Muscle of leg (tissue), 16 donors: ENCODE measurements at places on chromosomes 7 and 10.

- no peak for DNase-seq
Measured at GRCh38 chr10:551373-552252, 137.9 kb downstream of the DIP2C start.

DNA sequence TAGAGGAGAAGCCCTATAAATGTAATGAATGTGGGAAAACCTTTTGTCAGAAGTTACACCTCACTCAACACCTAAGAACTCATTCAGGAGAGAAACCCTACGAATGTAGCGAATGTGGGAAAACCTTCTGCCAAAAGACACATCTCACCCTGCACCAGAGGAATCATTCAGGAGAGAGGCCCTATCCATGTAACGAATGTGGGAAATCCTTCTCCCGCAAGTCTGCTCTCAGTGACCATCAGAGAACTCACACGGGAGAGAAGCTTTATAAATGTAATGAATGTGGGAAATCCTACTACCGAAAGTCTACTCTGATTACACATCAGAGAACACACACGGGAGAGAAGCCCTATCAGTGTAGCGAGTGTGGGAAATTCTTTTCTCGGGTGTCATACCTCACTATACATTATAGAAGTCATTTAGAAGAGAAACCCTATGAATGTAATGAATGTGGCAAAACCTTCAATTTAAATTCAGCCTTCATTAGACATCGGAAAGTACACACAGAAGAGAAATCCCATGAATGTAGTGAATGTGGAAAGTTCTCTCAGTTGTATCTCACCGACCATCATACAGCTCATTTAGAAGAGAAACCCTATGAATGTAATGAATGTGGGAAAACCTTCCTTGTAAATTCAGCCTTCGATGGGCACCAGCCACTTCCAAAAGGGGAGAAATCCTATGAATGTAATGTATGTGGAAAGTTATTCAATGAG lies 18.9 kb downstream of the RBAK start:
- no peak for DNase-seq

GRCh38 chr7:45626441-45627430 lies 52.6 kb downstream of the ADCY1 start:
- no peak for DNase-seq

DNA sequence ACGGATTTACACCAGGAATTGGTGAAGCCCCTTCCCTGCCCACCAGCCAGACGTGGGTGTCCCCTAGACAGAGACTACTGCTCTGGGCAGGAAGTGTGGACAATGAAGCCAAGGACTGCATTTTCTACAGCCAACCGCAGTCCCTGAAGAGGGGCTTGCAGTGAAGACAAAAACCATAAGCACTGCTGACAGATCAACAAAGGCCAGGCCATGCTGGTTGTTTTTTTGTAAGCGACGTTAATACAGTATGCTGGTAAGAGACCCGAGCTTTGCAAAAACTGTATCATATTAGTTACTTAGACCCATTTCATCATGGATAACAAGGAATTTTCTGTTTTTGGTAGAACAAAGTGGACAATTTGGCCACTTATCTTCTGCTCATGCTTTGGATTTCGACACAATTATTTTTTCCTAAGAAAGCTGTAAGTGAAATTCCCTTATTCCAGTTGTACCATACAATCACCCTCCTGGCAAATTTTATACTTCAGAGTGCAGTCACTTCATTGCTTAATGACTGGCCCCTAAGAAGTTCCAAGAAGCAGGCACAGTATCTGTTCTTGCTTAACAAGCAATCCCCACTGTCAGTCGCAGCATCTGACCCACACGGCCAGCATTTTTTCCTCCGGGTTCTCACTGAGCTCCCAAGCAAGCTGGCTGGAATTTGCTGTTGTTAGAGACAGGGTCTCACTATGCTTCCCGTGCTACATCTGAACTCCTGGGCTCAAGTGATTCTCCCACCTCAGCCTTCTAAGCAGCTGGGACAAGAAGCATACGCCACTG lies 163.5 kb downstream of the PARD3 start:
- DNase-seq = no peak

DNA sequence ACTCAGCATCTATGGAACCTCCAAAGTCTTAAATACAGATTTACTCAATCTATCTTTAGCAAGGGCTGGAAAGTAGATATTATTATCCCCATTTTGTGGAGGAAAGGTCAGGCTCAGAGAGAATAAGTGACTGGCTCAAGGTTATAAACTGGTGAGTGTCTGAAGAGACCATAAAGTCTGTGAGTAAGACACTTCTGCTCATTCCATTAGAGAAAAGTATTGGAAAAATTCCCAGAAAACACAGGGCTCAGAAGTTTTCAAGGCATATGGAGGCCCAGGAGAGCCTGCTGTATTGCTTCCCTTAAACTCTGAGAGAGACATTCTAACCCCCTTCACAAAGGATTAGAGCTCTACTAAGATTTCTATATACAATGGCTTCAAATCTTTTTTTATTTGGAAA lies 134.8 kb downstream of the PCDH15 start:
- DNase-seq = peak; percentile 58

GRCh38 chr10:7449063-7449695 lies 38.3 kb upstream of the SFMBT2 start:
- DNase-seq = no peak

DNA sequence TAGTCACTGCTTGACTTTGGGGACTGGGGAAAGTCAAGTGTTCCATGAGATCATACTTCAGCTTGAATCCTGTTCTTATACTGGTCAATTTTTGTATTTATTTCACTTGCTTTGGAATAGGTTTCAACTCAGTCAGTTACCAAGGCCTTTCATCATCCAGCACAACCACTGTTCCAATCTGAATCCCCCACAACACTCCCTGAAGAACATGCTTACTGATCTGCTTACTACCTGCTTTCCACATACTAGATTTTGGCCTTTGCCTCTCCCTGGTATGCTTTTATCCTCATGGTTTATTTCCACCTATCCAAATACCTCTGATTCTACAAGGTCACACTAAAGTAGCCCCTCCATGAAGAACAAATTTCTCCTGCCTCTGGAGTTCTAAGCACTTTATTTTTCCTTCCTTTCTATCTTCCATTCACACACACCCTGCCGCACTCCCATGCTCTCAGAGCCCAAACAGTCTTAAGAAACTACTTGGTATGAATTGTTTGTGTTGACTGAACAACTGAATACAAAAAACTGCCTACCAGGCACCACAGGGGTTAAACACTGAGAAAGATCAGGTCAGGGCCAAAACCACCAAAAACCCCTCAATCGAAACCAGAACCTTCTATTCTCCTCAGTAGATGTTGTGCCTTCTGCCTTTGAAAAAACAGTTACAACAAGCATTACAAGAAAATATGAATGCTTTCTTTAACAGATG lies 178.1 kb downstream of the AVL9 start:
- no peak for DNase-seq

GRCh38 chr10:48459270-48460150 lies 145.4 kb downstream of the ARHGAP22 start:
- DNase-seq = no peak

DNA sequence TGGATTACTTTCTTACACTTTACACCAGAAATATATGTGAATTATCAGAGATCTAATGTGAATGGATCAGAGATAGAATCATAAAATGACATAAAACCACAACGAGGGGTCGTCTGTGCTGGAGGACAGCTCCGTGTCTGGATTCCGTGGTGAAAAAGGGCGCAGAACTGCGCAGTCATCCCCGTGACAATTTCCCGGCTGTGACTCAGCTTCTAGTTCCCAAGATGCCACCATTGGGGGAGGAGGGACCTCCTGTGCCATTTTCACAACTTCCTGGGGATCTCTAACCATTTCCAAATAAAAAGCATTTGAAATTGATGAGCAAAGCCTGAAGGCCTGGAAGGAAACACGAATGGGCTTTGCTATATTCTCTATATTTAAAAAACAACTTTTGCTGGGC lies 72.1 kb downstream of the PDGFA start:
- no peak for DNase-seq

DNA sequence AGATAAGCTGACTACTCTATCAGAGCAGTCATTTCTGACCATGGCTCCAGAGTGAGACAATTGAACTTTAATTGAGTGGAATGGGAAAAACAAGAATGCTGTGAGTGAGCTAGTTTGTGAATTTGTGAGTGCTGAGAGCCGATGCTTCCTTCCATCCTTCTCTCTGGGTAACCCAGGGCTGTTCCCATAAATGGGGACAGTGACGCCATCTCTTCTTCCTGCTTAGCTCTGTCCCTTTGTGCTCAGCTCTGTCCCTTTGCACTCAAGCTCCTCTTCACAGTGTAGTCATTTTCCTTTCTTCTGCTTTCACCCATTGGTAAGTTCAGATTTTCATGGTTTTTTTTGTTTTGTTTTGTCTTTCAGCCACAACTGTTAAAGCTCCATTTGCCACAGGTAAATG lies 24.4 kb downstream of the C10orf120 start:
- DNase-seq = no peak

DNA sequence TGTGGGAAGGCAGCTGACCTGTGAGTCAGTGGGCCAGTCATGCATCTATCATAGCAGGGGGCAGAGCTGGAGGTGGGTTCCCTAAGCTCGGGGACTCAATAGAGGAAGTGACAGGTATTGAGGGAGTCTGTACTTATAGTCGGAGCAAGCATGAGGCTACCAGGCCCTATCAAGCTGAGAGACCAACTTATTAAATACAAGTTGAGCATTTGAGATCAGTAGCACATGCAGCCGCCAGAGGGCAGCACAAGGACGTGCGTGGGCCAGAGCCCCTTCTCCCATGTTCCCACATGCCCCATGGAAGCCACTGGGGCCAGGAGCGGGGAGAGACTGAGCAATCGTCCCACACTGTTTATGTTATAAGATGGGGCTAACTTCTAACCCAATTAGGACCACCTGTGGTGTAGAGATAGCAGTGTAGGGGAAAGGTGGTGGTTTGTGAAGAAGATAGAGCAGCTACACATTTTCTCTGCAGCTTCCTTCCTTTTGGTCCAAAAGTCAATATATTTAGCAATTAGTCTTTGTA lies 13.0 kb upstream of the STK31 start:
- DNase-seq = peak; percentile 13

- DNase-seq = no peak
Measured at GRCh38 chr10:34715511-34716187, 99.4 kb downstream of the PARD3 start.

DNA sequence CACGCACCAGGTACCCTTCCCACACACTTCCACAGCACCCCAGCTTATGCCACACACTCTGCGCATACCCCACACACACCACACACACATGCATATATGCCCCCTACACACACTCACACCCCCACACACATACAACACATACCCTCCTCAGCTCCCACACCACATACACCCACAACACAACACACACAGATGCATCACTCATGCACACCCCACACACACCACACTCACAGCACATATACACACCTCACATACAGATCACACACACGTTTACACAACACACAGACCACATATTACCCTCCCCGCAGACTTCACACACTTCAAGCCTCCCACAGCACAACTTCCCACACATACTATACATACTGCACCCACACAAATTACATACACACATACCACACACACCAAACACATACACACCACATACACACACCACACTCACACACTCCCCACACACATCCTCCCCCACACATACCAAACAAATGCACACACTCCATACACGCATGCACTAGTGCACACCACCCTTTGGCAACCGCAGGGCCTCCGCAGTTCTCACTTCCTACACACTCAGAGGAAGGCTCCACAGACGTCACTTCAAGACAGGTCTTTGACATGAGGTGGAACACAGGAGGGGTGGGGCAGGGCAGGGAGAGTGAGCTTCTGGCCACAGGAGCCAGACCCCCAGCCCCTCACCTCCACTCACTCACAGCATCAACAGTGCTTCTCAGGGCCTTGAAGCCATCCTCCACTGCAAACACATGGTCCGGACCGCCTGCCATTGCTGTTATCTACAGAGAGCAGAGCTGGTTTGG lies 18.5 kb upstream of the ANTXRL start:
- no peak for DNase-seq

DNA sequence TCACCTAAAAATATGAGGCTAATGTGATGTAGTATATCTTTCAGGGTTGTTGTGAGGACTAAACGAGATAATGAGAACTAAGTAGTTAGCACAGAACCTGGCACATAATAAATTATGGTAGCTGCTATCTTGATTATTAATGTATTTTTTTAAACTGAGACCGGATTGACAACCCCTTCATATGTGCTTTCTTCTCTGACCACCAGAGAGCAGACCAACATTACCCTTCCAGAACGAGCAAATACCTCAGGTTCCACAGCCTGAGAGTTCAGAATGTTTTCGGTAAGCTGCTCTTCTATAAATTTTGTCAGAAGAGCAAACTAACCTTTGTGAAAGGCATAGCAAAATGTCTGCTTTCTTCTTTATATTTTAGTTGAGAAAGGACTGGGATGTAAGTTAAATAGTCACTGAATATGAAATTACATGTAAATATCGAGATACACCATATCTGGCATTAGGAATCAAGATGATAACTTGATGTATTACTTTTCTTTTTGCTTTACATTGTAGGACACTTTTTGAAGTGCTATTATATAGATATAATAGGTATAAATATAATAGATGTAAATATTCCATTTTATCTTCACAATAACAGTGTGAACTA lies 13.6 kb upstream of the BPGM start:
- peak; percentile 14 for DNase-seq

GRCh38 chr10:73892310-73893030 lies 18.1 kb upstream of the CAMK2G start:
- DNase-seq = no peak

DNA sequence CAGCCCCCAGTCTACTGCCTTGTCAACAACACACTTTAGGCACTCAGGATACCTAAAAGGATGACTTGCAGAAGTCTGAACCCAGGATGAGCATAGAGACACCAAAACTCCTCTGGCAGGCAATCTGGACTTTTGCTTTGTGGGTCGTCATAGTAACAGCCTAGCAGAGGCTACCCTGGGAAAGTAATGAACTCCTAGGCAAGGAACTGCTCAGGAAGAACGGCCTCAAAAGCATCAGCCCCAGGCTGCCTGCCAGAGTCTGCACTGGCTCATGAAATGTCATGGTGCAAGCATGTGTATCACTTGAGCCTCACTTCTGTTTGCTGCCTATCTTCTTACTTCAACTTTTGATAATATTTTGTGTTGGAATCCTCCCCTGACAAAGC lies 715.1 kb downstream of the GRID1 start:
- DNase-seq = peak; percentile 91

- no peak for DNase-seq
Measured at GRCh38 chr10:119483839-119484238, 58.7 kb downstream of the RGS10 start.

DNA sequence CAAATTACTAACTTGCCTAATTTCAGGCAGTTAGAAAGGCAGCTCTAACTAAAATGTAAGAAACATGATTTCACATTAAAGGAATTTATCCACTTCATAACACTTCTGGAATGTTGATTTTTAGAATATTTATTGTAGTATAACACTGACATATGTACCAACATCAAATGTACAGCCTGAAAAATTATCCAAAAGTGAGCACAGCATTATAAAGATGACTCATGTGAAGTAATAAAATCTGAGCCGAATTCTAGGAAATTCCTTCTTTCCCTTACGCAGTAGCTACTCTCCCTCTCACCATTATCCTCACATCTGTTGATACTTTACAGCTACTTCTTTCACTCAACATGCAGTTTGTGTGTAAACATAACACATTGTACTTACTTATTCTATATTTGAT lies 610.6 kb downstream of the ZWINT start:
- DNase-seq = peak; percentile 2

GRCh38 chr7:877312-878232 lies 1.2 kb downstream of the GET4 start:
- DNase-seq = peak; percentile 34

GRCh38 chr7:29567174-29567573 lies 3.5 kb downstream of the PRR15 start:
- no peak for DNase-seq

- peak; percentile 53 for DNase-seq
Measured at GRCh38 chr10:73581918-73582317, 9.2 kb downstream of the USP54 start.

GRCh38 chr7:11416641-11417458 lies 415.1 kb downstream of the THSD7A start:
- no peak for DNase-seq
